ENCODE measurements at places on chromosomes 11 and 22. TPM values are rescaled to one million over a fixed set of nuclear protein-coding genes. Genes with fewer than 3 reads are reported as not detected.

- peak; percentile 82 for DNase-seq
Measured at GRCh38 chr11:64331569-64332371, 8.2 kb upstream of the CCDC88B start.

DNA sequence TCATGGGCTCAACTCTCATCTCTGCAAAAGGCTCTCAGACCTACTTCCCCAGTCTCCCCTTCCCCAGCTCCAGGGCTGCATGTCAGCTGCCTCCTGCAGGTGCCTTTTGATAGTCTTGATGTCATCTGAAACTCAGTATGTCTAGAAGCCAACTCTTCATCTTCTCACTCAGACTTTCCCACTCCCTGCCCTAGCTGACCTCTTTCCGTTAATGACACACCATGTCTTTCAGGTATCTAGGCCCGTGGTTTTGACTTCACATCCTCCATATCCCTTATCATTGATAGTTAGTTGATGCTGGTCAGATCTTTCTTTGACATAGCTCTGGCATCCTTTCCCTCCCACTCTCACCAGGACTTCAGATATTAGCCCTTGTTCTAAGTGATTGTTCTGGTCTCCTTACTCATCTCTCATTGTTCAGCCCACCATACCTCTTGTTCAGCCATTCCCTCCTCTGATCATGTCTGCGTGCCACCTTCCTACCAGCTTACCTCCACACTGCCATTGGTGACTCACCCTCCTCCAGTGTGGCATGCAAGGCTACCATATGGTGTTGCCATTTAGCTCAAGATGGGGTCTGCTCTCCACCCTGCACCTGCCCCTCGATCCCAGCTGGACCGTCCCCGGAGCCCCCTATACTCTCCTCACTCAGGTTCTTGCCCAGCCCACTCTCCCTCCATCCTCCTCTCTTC is 18.4 kb downstream of the TTC12 start:
- no peak for DNase-seq

DNA sequence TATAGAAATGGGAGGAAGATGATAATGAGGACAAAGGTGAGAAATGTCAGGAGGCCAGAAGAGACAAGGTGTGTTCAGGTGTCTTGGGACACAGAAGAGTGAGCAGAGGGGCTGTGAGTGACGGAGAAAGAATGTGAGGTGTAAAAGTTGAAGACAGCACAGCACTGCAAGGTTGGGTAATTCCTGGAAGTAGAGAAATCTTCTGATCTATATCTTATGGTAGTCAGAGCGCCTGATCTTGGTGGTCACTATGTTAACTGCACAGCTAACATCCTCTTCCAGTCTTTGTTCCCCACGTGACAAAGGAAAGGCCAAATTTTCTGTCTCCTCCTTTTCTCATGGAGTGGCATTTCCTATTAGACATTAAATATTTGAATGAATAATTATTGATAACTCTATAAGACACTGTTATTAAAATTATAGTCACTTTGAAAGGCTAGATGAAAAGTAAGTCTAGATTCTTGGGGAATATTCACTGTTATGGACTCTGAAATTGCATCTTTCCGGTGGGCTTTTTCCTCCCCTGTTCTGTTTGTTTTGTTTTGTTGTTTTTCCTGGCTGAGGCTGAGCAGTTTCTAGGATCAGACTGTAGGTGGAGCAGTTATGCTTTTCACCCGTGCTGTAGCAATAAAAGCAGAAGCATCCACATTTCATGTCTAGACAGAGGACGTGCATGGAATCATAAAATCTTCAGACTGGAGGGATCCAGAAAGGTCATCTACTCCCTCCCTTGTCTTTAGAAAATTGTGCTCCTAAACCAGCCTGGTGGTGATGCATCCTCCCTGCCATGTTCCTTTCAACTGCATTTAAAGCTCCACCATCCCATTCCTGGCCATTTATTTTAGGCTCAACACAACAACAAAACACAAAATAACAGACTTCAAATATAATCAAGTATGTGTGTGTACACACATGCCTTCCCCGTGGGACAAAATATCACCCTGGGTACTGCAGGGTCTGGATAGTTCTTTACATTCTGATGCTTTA is 26.6 kb downstream of the SC5D start:
- no peak for DNase-seq

DNA sequence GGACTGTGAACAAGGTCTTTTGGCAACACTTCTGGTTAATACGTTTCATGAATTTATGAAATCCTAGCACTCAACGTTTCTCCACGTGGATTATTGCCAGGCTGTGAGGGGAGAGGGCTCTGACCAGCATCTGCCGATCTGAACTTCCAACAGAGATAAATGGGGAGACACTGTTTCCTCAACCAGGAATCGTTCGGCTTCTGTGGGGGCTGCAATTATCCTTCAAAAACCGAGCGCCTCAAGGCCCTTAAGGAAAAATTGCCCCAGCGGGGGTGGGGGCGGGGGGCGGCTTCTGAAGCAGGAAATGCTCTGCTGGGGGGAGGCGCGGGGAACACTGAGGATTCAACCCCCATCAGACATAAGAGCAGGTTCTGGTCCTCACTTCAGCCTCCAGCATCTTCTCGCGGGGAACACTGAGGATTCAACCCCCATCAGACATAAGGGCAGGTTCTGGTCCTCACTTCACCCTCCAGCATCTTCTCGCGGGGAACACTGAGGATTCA is 155.6 kb downstream of the BRD1 start:
- DNase-seq, result no peak

GAL gene
- not detected for polyA plus RNA-seq

- DNase-seq, result peak; percentile 59
Measured at GRCh38 chr11:79493555-79494171, 52.8 kb upstream of the TENM4 start.

GRCh38 chr11:64364435-64364834 is 5.5 kb downstream of the RPS6KA4 start:
- no peak for DNase-seq

DNA sequence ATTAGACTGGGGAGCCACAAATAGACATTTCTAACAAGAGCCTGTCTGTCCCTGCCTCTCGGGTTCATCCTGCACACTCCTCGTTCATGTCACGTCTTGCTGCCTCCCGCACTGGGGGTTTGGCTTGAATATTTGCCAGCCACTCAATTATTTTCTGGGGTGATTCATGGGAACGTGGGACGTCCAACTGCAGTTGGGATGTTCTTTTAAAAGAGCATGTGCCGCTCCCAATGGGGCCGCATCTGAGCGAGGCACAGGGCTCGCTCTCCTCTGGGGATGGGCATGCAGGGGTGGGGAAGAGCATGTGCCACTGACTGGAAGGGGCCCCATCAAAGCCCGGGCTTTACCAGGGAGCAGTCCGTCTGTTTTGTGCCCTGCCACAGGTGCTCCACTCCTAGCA is 43.4 kb downstream of the PARVG start:
- no peak for DNase-seq

RHOD gene
- 14.2 TPM for polyA plus RNA-seq

DNA sequence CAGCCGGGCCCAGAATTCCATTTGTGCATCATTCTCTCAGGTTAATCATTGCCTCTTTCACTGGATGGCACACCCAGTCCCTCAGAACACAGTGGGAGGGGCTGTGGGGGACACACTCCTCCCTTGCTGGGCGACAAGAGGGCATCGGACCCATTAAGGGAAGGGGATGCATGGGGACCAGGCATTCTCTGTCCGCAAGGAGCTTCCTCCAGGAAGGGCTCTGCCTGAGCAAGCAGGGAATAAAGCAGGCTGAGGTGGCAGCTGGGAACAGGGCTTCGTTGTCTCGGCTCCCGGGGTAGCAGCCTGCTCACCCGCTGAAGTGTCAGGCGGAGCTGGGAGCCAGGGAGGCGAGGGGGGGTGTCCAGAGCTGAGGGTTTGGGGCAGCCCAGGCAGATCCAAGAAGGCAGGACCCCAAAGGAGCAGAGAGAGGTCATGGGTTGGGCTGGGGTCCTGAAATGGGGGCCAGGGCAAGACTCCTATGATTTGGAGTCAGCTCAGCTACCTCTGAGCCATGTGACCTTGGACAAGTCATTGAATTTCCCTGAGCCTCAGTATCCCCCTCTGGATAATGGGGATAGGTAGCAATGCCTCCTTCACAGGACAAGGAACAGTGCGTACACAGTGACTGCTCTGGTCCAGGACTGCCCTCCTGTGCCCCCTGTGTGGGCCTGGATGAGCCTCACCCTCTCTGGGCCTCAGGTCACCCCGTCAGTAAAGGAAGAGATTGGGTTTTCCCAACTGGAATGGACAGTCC is 1.4 kb downstream of the GAL3ST1 start:
- no peak for DNase-seq

RPS3 gene
- polyA plus RNA-seq, result 1,802 TPM

INSC gene
- polyA plus RNA-seq, result 0.04 TPM
